Cortex of kidney (tissue), 1 donor: ENCODE measurements at places on chromosomes 1 and 21.

DNA sequence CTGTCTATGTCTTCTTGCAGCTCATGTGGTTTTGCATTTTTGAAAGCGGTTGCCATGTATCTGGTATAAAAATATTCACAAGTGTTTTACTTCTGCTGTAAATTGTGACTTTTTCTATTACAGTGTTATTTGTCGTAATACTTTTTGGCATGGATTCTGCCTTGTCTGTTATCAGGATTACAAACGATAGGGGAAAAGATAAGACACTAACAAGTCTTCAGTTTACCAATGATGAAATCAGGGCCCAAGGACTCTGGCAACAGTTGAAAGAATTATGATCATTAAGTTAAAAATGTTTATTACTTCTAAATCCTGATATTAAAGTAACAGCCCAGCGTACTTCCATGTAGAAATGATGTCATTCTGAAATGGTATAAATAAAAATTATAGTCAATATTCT, 298.8 kb downstream of the KIF26B start:
- no peak for DNase-seq

GRCh38 chr1:209807509-209807908, 1.6 kb upstream of the IRF6 start:
- no peak for DNase-seq

- DNase-seq, result no peak
These were observed 4.0 kb downstream of the FTCD start for GRCh38 chr21:46151261-46151988.

- DNase-seq, result no peak
These were observed 85.5 kb upstream of the CACNA1E start for GRCh38 chr1:181397845-181398244.

DNA sequence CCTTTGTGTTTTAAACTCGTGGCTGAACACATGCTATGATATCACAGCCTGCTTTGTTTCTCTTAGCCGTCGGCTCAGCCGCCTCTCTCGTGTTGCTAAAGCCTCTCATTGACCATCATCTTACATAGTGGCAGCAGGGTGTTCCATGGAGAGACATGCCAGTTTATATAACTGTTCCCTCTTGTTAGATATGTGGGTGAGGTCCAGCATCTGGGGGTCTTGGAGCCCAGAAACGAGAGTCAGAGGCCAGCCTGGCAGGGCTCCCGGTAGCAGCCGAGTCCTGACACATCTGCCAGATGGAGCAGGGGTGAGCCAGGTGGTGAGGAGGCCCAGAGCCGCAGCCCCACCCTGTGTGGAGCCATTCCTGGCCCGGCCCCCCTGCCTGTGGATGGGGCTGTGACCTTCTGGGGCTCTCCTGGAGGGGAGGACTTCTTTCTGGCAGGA, 11.9 kb downstream of the PODN start:
- no peak for DNase-seq
